ENCODE measurements at places on chromosomes 13 and 19. TPM values are rescaled to one million over a fixed set of nuclear protein-coding genes. Genes with fewer than 3 reads are reported as not detected.

ANKLE1 gene
- 17.5 TPM for total RNA-seq

MATK gene
- total RNA-seq = 3.5 TPM

DAND5 gene
- total RNA-seq = 0.17 TPM

GRCh38 chr13:101026736-101027398, 352.3 kb upstream of the TMTC4 start:
- no peak for DNase-seq
- H3K4me1 ChIP-seq = no peaks in the 10 kb centered on the region
- no peak overlapping the region for H3K27ac ChIP-seq
- H3K36me3 ChIP-seq = no peaks in the 10 kb centered on the region
- H3K4me3 ChIP-seq = no peak overlapping the region

DNA sequence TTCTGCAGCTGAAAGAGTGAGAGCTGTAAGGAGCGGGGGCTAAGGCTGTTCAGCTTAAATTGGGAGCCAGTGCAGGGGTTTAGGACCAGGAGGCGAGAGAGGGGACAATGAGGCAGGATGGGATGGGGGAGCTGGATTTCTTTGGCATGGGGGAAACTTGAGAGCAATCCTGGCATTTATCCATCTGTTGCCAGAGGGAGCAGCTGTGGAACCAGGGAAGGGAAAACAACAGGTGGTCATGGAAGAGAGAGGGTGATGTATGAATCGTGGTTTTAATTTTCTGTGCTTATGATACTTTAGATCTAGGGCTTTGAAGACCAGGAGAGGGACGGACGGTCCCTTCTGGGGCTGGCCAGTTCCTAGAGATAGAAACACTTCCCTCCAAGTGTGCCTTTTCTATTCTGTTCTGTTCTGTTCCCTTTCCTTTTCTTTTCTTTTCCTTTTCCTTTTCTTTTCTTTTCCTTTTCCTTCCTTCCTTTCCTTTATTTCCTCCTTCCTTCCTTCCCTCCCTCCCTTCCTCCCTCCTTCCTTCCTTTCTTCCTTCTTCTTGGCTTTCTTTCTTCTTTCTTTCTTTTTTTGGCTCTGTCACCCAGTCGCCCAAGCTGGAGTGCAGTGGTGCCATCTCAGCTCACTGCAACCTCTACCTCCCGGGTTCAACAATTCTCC, 16.0 kb upstream of the CCL25 start:
- no peak overlapping the region for H3K27ac ChIP-seq
- H3K27me3 ChIP-seq = no peaks in the 10 kb centered on the region
- DNase-seq = no peak

SIGLEC12 gene
- total RNA-seq = not detected

DNA sequence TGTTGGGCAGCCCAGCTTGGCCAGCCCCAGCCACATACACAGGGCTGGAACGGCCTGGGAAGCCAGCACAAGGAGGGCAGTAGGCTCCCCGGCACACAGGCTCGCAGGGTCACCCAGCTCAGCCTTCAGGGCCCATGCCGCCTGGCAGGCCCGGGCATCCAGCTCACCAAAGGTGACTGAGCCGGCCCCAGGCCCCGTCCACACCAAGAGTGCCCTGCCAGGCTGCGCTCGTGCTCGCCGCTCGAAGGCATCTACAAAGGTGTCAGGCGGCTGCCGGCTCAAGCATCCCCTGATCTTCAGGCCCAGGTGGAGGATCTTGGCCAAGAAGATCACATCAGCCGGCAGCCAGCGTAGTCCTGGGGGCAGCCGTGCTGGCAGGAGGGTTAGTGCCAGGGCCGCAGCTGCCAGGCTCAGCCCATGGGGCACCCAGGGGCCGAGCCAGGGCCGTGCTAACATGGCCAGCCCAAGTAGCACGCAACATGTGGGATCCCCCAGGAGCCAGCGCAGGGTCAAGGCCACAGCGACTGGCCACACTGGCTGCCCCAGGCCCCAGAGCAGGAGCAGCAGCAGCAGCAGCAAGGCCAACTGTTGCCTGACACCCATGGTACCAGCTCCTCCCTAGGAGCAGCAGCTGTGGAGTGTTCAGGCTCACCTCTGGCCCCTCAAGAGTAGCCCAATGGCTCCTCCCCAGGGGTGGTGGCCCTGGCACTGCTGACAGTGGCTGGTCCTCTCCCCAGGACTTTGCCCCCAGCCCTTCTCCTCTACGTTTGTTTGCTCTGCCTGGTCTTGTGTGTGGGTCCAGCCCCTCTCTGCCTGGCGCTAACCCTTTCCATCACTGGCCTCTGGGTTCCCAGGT, at the start of gene SLC27A5:
Gene SLC27A5, minus strand, starts transcription at position 640 of the 856 bp plus-strand sequence. Its CDS starts 37 bp downstream, at position 603.
- no peak within 1 kb of the TSS for H3K4me3 ChIP-seq
- peaks cover 6% of the 10 kb centered on the region for H3K36me3 ChIP-seq
- H3K27me3 ChIP-seq = no peaks in the 10 kb centered on the region
- no peak for DNase-seq
- peaks cover 11% of the 10 kb centered on the region for H3K4me1 ChIP-seq
- H3K27ac ChIP-seq = peak within 1 kb of the TSS; percentile 23

ZNF844 gene
- total RNA-seq = 1.5 TPM

GIPC3 gene
- total RNA-seq = 1.2 TPM

ZNF780A gene
- total RNA-seq = 17.5 TPM
